ENCODE measurements at places on chromosomes 13 and 19.

GRCh38 chr19:49553451-49554271 lies 25.9 kb downstream of the RCN3 start:
- no peak for DNase-seq

DNA sequence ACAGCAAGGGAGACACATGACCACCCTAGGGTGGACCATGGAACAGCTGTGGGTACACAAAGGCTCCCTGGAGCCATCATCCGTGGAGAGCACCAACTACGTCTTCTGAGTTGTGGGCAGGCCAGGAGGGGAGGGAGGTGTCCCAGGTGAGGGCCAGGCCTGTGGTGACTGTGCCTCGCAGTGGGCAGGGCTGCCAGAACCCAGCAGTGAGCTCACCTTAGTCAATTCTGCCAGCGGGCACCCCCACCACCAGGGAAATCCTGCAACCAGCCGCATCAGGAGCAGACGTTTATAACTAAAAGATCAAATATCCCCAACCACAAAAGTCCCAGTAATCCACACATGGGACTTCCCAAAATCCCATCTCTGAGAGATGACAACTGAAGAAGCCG lies 19.6 kb downstream of the ELL start:
- DNase-seq: no peak

- DNase-seq: no peak
Measured at GRCh38 chr13:100297413-100297812, 208.5 kb downstream of the PCCA start.

DNA sequence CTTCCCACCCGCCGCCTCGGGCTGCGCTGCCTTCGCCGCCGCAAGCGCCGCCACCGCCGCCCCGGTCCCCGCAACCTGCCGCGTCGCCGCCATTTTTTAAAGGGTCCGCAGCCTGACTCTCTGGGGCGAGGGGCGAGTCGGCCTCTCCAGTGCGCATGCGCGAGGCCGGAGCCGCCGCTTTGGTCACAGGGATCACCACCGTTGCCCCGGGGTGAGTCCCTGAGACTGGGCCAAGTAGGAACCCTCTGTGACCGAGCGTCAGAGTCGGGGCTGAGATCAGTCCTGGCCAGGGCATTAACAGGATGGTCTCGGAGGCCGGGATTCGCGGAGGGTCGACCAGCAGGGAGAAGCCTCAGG lies 42.6 kb downstream of the ZNF146 start:
- peak; percentile 53 for DNase-seq

GRCh38 chr13:79531542-79532254 lies 50.7 kb downstream of the NDFIP2 start:
- no peak for DNase-seq

- DNase-seq: no peak
Measured at GRCh38 chr19:3187662-3188511, 2.2 kb downstream of the NCLN start.

- DNase-seq: peak; percentile 20
Measured at GRCh38 chr13:101453784-101454201, 1.3 kb downstream of the ITGBL1 start.

GRCh38 chr13:110424569-110425443 lies 117.7 kb downstream of the COL4A2 start:
- DNase-seq: no peak

DNA sequence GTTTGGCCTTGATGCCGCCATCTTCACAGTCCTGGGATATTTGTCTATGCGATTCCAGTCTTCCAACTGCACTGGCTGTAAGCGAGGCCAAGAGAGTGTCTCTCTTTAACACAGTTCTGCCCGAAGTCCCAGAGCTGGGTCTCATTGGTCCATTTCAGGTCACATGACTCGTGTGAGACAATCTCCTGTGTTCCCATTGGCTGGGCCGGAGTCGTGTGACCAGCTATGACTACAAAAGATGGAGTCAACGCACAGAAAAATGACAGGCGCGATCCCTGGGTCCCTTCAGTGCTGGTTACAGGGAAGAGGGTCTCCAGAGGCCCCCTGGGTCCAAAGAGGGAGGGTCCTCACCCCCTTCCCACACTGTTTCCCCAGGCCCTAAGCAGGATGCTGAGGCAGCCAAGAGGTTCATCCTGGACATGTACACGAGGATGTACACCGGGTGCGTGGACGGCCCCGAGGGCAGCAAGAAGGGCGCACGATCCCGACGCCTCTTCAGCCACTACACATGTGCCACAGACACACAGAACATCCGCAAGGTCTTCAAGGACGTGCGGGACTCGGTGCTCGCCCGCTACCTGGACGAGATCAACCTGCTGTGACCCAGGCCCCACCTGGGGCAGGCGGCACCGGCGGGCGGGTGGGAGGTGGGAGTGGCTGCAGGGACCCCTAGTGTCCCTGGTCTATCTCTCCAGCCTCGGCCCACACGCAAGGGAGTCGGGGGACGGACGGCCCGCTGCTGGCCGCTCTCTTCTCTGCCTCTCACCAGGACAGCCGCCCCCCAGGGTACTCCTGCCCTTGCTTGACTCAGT lies 15.9 kb upstream of the S1PR4 start:
- peak; percentile 84 for DNase-seq

- no peak for DNase-seq
Measured at GRCh38 chr13:51231456-51231855, 9.3 kb downstream of the FAM124A start.

DNA sequence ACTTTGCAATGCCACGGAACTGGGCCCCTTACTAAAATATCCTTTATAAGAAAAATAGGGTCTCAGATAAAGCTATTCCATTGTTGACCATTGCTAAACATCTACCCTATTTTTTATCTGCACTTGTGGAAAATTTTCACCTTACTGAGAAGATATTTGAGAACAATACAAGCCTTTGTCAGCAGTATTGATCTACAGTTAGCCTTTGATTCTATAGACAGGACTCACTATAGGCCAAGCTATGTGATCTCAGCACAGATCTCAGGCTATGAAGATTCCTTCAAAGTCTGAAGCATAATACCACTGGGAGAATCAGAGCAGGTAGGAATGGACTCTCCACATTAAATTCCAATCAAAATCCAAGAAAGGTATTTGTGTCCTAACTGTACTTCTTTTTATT lies 1099.7 kb downstream of the DIAPH3 start:
- DNase-seq: no peak

- no peak for DNase-seq
Measured at GRCh38 chr19:45901432-45901911, 941 bp downstream of the MYPOP start.

DNA sequence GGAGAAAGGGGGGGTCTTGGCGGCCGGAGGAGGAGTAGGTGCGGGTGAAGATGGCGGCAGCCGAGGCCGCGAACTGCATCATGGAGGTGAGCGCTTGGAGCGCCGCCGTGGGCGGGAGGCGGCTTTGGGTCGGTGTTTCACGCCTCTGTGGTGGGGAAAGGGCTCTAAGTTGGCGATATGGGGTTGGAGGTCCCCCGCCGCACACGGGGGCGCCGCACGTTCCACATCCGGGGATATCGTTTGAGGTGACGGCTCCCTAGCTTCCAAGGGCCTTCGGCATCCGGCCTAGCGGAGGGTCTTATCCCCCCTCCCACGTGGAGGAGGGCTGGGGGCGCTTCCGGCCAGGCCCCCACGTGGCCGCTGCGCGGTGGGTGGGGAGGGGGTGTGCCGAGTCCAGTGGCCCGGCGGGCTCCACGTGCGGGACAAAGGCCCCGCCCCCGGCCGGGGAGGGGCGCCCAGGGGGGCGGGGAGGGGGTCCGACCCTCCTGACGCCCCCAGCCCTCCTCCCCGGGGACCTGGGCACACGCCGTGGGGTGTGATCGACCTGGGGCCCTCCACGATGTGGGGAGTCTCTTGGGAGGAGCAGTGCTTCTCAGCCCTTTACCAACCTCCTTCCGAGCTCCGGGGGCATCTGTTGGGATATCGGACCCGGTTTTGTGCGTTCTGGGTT lies at the start of gene PRMT1:
TSS of gene PRMT1 (plus strand) at position 41 of the 670 bp plus-strand sequence. CDS start at position 51, 10 bp downstream.
- DNase-seq: no peak

DNA sequence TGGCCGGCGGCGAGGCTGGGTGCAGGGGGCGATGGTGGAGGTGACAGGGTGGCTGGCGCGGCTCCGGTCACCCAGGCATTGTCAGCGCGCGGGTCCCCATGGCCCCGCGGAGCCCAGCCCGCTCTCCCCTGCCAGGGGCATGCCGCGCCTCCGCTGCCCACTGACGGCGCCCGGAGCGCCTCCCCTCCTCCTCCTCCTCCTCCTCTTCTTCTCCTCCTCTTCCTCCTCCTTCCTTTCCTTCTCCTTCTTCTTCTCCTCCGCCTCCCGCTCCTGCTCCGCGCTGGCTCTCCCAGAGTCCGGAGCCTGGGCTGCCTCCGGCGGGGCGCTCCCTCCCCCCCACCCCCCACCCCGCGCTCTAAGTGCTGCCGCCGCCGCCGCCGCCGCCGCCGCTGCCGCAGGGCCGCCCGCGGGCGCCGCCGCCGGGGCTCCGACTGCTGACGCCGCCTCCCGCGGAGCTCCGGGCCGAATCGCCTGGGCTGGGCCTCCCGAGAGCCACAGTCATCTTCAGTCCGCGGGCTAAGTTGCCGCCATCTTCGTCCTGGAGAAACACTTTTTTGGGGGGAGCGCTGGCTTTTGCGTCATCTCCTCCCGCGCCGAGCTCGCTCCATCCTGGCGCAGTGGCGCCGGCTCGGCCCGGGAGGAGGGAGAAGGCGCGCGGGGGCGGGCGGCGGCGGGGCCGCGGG lies 348.3 kb downstream of the LIG4 start:
- peak; percentile 60 for DNase-seq

GRCh38 chr19:41860419-41861115 lies 512 bp downstream of the RPS19 start:
- no peak for DNase-seq

- DNase-seq: no peak
Measured at GRCh38 chr13:39451860-39452301, 151.1 kb downstream of the LHFPL6 start.

- DNase-seq: no peak
Measured at GRCh38 chr19:42201489-42202289, 15.8 kb downstream of the DEDD2 start.

- peak; percentile 85 for DNase-seq
Measured at GRCh38 chr19:49387936-49388372, at the start of gene KASH5. TSS of gene KASH5 (plus strand) at chr19:49388249. CDS start at chr19:49390884, 2,635 bp downstream.

DNA sequence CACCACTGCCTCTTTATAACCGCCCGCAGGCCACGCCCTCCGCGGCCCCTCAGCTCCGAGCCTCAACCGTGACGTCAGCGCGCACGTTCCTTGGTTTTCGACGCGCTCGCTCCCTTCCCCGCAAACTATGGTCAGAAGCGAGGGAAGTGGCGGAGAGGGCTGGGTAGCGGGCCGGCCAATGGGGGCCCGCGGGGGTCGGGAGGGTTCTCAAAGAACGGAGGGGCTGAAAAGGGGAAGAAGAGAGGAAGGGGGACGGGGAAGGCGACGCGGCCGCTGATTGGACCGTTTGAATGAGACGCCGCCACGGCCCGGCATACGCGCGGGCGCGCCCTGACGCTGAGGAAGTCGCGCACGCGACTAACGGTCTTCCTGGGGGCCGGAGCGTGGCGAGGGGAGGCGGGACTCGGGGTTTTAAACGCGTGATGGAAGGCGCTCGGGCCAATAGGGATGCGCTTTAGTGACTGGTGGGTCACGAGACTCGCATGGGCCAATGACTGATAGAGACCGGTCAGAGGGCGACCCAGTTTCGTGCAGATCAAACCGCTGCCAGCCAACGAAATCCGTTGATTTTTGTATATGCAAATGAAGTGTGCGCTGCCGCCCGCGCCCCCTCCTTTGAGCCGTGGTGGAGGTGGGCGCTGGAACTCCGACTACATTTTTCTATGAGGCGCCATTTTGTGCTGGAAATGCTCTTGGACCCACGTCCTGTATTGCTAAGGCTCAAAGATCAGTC lies 378 bp upstream of the UBE2S start:
- DNase-seq: peak; percentile 100

- DNase-seq: no peak
Measured at GRCh38 chr19:38376576-38376975, 2.2 kb downstream of the PSMD8 start.

DNA sequence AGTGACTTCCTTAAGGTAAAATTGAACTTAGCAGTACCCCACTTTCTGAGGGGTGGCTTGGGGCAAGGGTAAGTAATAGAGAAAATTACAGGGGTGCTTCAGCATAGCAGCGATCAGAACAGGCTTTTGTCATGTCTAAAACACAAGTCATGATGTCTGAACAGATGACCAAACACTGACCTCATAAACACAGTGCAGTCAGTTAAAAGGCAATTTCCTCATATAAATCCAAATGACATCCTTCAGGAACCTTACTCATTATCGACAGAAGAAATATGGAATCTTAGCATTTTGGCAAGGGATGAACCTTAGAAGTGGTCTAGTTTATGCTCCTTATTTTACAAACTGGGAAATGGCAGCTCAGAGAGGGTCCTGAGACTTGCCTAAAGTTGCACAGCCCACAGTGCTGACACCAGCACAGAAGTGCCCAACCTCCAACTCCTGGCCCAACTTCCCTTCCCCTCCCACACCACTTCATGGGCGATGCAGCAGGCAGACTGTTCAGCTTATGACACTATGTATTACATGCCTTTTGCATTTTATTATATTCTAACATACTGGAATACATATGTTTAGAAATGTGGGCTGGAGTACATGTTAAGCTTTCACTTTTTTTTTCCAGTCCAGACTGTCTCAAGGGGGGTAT lies 3.6 kb downstream of the GJA3 start:
- no peak for DNase-seq

- DNase-seq: no peak
Measured at GRCh38 chr13:86591862-86592261, 792.6 kb upstream of the SLITRK6 start.

- DNase-seq: no peak
Measured at GRCh38 chr19:35987571-35987896, 7.5 kb upstream of the SDHAF1 start.

DNA sequence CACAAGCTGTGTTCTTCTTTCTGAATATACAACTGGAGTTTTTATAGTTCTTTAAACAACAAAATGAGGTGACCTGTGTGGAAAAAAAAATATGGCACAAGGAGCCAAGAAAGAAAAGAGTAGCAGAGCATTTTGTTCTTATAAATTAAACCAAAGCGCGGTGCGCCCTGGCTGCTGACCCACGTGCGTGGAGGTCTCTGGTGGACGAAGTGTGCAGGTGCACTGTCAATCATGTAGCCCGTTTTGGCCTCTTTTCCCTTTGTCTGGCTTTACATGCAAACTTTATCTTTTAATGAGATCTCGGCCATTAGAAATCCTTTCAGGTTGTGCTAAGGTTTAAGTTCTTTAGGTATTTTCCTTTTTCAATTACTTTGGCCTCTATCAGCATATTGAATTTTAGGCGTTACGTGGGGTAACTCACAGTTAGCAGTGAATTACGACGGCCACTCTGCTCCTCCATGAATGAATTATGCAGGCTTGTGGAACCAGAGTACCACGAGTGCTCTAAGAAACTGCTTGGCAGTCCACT lies 443.9 kb upstream of the SLC10A2 start:
- DNase-seq: no peak

- DNase-seq: no peak
Measured at GRCh38 chr19:6392221-6393073, 517 bp downstream of the GTF2F1 start.

All from testis (tissue), 5 donors.